Bronchial epithelial cell (primary cell): ENCODE measurements at places on chromosomes 6 and 20.

- peak; percentile 31 for DNase-seq
Observed at GRCh38 chr6:85126485-85127167, 323.3 kb upstream of the NT5E start.

DNA sequence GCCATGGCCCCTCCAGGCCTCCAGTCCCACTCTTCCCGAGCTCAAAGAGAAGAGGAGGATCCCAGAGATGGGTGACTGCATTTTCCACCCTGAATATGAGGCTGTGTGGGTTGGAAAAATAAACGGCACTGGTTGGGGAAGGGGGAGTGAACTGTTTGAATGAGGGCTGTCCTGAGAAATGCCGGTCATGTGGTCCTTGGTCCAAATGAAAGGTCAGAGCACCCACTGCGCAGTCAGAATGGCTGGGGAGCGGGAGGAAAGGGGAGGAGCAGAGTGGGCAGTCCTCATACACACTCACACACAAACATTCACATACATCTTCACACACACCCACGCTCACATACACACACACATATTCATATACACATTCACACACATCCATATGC, 83.1 kb downstream of the MRPL14 start:
- DNase-seq = no peak

DNA sequence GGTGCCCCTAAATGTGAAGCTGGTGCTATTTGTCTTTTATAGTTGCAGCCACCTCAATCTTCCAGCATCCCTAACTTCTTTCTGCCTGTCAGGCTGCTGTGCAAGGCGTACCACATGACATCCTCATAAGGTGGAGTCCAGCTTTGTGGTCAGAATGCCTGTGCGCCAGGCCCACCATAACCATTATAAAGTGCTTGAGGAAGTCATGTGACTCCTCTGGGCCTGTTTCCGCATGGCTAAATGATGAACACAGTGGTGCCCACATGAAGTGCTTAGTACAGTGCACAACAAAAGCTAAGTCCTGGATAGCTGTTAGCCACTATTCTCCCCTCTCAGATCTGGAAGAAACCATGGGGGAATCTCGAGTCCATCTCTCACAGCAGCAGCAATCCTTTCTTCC, 75.6 kb downstream of the INSM1 start:
- no peak for DNase-seq

GRCh38 chr6:125749173-125749864, at the start of gene HEY2:
Gene HEY2 (plus strand): TSS chr6:125749632. CDS start chr6:125749777, 145 bp downstream.
- peak; percentile 74 for DNase-seq

- peak; percentile 71 for DNase-seq
Observed at GRCh38 chr6:29676981-29677601, 3.9 kb downstream of the ZFP57 start.

GRCh38 chr20:13220904-13221297, at the start of gene ISM1:
Gene ISM1 (plus strand): TSS chr20:13221274. CDS start chr20:13221777, 503 bp downstream.
- DNase-seq = no peak

- DNase-seq = peak; percentile 95
Observed at GRCh38 chr6:149890629-149891045, 7.3 kb downstream of the RAET1E start.

GRCh38 chr6:89144354-89144906, 1.4 kb upstream of the PM20D2 start:
- DNase-seq = no peak

- DNase-seq = peak; percentile 33
Observed at GRCh38 chr6:125533710-125534397, 215.6 kb upstream of the HEY2 start.

- peak; percentile 96 for DNase-seq
Observed at GRCh38 chr6:7200598-7201443, 93.1 kb downstream of the RREB1 start.

DNA sequence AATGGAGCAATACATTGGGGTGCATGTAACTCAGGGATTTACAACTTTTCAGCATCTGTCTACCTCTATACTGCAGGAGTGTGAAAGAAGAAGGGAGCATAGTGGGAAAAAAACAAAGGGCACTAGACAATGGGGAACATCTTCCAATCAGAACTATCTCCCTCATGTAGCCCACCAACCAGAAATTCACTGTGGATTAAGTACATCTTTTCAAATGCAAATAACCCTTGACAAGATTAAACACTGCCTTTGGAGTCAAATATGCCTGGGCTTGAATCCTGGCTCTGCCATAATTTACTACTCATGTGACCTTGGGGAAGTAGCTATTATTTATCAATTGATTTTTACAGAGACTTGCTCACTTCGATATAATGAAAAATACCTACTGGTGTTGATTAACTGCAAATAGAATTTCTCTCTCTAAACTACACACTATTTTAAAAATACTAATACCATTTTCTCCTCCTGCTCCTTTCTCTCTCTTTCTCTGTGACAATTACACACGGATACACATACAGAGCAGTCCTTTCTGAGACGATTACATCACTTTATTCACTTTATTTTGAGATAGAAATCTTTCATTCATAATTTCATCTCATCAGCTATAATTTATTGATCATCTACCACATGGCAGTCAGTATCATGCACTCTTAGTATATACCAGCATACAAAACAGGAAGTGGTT, 783.7 kb downstream of the FRK start:
- no peak for DNase-seq

- no peak for DNase-seq
Observed at GRCh38 chr20:64144144-64144912, 19.9 kb upstream of the MYT1 start.
